ENCODE measurements at places on chromosomes 3 and 15.

DNA sequence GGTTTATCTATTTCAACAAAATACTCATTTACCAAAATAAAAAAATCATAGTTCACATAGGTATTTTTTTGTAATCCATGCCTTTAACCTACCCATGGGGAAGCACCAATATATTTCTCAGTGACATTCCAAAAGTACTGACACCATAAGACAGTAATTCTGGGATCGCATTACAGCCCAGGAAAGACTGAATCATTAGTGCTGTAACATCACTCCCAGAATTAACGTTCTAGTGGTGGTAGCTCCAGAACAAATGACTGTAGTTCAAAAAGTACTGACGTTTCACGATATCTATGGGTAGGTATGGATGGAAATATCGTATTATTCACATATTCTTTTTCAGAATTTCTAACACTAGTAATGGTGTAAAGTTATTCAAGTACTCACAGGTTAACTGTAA lies 54.3 kb upstream of the NEK10 start:
- no peak for DNase-seq

DNA sequence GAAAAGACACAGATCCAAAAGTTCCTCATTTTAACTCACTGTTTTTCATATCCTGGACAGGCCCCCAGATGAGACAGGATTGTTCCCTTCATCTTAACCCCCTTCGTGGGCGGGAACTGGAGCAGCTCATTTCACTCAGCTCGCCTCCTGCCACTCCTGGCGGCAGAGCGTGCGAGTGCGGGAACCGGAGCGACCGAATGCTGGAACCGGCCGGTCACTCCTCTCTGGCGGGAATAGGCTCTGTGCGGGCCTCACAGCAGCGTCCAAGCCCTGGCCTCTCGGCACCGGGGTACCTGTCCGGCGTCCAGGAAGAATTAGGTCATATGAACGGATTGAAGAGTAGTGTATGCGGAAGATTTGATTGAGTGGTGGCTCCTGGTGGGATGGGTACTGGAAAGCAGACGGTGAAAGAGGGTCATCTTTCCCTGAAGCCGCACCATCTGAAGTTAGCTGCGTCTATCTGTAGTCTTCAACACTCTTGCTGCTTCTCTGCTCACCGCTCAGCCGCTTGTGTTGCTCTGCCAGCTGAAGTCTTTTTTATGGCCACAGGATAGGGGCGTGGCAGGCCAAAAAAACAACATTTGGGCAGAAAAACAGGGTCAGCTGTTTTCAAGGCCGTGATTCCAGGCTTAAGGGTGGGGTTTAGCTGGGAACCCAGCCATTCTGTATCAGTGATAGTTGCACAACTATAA lies 42.3 kb upstream of the FXR1 start:
- DNase-seq: no peak

DNA sequence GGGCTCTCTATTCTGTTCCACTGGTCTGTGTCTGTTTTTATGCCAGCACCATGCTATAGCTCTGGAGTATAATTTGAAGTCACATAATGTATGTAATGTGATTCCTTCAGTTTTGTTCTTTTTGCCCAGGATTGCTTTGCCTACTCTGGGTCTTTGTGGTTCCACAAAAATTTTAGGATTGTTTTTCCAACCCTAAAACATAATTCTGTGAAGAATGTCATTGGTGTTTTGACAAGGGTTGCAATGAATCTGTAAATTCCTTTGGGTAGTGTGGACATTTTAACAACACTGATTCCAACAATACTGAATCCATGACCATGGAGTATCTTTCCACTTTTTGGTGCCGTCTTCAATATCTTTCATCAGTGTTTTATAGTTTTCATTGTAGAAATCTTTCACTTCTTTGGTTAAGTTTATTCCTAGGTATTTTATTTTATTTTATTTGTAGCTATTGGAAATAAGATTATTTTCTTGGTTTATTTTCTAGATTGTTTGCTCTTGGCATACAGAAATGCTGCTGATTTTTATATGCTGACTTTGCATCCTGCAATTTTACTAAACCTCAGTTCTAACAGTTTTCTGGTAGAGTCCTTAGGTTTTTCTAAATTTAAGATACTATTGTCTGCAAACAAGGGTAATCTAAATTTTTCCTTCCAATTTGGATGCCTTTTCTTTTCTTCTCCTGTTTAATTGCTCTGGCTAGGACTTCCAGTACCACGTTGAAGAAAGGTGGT lies 29.7 kb downstream of the TJP1 start:
- no peak for DNase-seq

DNA sequence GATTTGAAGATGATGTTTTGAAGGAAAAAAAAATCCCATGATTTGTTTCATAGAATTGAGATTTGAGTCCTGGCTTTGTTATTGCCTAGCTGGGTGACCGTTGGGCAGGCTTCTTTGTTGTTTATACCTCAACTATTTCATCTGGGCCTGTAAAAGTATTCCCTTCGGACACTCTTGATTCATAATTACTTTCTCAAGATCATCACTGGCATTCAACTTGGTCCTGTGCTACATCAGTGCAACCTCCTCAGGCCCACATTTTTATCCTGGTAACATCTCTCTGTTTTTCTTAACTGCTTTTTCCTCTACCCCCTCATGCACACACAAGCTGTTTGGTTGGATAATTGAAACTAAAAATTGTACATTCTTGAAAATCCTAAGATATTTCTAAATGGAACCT lies 67.5 kb upstream of the P3H2 start:
- no peak for DNase-seq

DNA sequence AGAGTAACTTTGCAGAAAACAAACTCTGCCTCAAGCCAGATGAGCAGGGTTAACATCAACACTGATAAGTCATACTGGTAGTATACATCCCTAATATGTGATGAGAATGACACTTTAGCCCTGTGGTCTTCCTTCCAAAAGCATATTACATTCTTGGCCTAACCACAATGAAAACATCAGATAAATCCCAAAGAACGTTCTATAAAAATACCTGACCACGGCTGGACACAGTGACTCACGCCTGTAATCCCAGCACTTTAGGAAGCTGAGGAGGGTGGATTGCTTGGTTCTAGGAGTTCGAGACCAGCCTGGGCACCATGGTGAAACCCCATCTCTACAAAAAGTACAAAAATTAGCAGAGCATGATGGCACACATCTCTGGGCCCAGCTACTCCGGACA lies 4.7 kb downstream of the TMCC1 start:
- no peak for DNase-seq

DNA sequence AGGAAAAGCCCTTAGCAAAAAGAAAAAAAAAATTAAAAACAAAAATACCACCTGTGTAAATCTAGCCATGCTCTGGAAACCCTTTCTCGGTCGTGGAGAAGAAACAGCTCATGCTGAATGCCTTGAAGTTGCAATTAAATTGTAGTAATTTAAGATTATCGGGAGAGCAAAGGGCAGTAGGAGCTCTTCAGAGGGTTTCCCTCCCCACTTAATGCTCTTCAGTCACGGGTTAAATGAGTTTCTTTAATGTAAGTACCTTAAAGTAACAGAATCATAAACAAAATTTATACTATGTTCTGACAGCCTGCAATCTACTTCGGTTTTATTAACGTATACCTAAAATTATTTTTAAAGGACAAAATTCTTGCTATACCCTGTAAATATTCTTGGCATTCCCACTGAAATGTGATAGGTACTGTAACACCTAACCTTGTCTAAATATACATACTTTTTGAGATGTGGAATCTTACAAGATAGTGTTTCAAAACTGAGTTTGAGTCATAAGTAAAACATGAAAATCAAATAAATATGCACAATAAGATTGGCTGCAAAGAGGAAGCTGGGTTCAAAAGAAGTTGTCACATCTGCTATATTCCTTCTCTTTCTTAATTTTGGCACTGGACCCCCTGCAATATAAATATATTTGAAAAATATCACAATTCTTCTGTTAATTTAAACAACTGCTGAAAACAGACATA lies 5.3 kb downstream of the FOXP1 start:
- no peak for DNase-seq

GRCh38 chr15:93052090-93052879 lies 36.7 kb downstream of the RGMA start:
- no peak for DNase-seq

- peak; percentile 57 for DNase-seq
Observed at GRCh38 chr3:128319741-128320141, 146.9 kb downstream of the DNAJB8 start.

GRCh38 chr15:62564886-62565633 lies 400.0 kb upstream of the C2CD4B start:
- no peak for DNase-seq

GRCh38 chr15:49185473-49185872 lies 15.4 kb downstream of the GALK2 start:
- no peak for DNase-seq

- DNase-seq: no peak
Observed at GRCh38 chr3:170346481-170347392, 10.8 kb upstream of the SKIL start.

- DNase-seq: no peak
Observed at GRCh38 chr3:66931291-66931690, 66.8 kb upstream of the KBTBD8 start.

GRCh38 chr3:141863491-141863890 lies 13.0 kb upstream of the ATP1B3 start:
- DNase-seq: no peak

DNA sequence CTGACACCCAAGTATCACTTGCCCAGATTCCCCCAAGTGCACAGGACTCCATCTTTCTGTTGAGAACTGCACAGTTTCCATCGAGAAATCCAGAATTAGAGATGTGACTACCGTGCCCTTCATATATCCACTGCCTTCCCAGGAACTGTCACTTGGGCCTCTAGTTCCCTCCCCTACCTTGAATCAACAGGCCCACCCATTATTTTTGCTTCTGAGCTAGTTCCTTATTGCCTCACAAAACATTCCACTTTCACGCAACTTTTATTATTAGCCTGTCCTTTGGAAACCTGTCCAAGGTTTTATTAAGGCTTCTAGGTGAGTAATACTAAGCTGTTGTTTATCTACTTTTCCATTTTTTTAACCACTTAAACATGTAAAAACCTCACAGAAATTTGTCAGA lies 17.1 kb upstream of the SLC30A4 start:
- no peak for DNase-seq

DNA sequence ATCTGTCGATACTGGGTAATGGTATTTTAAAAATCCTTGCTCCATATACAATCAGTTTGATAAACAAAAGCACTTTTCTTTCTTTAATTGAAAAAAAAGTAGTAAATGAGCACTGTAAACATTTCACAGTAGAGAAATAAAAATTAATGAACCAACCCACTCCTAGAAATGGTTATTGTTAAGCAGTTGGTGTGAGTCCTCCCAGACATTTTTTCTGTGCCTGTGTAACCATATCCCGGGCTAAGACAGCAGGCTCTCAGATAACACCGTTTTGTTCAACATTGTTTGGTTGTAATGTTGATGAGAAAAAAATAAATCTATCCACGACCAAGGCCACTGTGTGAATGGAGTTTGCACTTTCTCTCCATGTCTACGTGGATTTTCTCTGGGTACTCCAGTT lies 42.6 kb downstream of the PXK start:
- DNase-seq: no peak

All from NCI-H345 (cell line).